CD4-positive, alpha-beta T cell treated with Interleukin-2 at 100 ng/mL for 4 hours (primary cell): ENCODE measurements at places on chromosomes 2 and 18.

- no peak for DNase-seq
Observed at GRCh38 chr18:62693659-62694058, 21.7 kb upstream of the PHLPP1 start.

GRCh38 chr18:40944576-40944975 is 1010.5 kb upstream of the PIK3C3 start:
- no peak for DNase-seq

DNA sequence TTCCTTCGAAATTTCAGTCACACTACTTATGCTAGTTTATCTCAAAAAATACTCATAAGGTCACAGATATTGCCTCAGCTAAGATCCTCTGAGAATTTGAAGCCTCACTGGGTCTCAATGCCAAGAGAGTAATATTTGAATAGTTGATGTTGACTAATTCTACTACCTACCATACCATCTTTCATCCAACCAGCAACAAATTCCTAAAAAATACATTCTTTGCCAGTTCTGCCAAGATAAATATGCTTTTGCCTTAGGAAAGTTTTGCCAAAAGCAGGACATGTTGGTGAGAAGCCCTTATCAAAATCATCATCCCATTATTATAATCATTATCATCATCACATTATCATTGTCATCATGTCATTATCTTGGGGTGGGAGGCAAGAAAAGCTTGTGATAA is 544.6 kb upstream of the ZEB2 start:
- DNase-seq = no peak

GRCh38 chr2:95310651-95311050 is 13.5 kb downstream of the KCNIP3 start:
- DNase-seq = no peak

DNA sequence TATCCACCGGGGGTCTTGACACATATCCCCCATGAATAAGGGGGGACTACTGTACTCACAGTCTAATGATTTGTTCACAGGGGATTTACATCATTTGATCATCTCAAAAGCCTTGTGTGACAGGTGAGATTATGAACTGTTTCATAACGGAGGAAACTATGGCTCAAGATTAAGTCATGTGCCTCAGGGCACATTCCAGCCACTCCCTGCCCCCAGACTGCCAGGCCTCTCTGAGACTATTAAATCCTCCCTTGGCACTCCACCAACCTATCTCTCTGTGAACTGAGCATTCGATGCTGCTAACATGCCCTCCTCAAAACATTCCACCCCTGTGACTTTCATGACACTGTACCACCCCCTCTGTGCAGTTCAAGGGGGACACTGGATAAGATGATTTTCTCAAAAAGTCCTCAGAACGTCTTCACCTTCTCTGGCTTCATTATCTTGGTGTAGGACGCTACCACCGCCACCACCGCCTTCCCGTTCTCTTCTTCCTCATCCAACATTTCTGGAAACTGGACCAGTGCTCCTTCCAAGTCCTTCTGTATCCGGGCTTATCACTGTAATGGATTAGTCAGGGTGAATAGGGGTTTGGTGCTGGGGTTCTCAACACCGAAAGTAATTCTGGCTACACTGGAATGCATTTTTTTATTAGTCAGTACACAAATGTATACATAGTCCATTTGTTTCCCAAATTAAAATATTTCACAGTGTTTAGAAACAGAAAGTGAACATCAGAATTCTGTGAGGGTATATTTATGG is 169.6 kb downstream of the KCNS3 start:
- no peak for DNase-seq

- no peak for DNase-seq
Observed at GRCh38 chr2:167017021-167017420, 128.7 kb downstream of the XIRP2 start.

GRCh38 chr2:120809151-120809550 is 73.5 kb downstream of the GLI2 start:
- DNase-seq = no peak

DNA sequence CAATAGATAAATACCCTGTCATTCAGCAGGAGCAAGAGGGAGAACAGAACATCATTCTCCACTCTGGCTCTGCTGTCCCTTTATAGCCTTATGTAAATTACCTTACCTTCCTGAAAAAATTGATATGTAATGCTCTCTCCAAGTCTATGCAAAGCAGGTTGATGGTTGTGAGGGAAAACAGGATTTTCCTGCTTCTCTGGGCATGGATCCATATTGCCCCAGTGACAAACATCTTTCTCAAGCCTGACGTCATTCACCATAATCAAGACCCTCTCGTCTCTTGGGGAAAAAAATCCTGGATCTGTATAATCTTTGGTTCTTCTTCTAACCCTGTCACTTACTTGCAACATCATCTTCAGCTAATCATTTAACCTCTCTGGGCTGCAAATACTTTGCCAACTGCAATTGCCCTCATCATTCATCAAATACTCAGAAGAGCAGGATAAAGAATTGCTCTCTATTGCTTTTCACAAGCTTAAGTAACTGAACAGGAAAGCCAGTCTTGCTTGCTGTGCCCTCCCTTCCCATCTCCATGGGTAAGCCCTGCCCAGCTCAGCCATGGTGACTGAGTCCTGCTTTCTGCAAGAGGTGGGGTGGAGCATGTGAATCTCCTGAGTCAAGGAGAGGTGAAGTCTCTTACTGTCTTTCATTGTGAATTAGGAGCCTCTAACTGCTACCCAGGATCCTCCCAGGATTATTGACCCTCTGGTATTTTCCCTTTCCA is 123.7 kb upstream of the KLF7 start:
- no peak for DNase-seq

GRCh38 chr2:105610576-105611332 is 134.0 kb upstream of the NCK2 start:
- no peak for DNase-seq

DNA sequence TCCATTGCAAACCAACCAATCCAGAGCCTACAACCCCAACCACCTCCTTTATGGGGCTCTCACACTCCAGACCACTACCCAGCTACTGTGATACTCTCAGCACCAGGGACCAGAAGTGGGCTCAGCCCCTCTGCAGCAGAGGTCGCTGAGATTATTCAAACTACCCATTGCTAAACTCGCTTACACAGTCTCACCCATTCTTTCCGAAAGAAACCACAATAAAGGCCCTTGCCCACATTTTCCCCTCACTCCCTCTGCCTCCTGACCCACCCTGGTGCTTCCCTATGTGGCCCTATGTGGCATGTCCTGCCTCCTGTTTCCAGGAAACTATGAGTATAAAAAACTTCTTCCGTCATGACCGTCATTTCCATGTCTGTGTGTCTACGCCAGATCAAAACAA is 10.7 kb downstream of the TEX51 start:
- no peak for DNase-seq

DNA sequence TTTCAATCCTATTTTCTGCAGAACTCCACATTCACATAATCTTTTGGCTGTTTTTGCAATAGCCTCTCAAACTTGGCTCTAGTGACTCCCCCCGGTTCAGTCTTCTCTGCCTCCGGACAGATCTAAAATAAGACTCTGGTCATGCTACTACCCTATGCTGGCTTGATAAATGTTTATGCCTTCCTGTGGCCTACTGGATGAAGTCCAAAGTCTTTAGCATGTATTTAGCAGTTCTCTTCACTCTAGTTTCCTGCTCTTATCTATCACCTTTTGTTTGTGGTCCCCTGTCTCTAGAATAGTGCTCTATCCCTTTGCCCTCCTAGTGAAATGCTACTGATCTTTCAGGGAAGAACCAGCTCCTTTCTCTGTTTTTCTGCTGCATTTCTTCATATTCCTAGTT is 14.4 kb downstream of the ADCYAP1 start:
- DNase-seq = no peak

GRCh38 chr2:236308855-236309668 is 44.9 kb upstream of the ASB18 start:
- no peak for DNase-seq

- DNase-seq = peak; percentile 49
Observed at GRCh38 chr2:240622531-240623235, 2.6 kb upstream of the GPR35 start.

DNA sequence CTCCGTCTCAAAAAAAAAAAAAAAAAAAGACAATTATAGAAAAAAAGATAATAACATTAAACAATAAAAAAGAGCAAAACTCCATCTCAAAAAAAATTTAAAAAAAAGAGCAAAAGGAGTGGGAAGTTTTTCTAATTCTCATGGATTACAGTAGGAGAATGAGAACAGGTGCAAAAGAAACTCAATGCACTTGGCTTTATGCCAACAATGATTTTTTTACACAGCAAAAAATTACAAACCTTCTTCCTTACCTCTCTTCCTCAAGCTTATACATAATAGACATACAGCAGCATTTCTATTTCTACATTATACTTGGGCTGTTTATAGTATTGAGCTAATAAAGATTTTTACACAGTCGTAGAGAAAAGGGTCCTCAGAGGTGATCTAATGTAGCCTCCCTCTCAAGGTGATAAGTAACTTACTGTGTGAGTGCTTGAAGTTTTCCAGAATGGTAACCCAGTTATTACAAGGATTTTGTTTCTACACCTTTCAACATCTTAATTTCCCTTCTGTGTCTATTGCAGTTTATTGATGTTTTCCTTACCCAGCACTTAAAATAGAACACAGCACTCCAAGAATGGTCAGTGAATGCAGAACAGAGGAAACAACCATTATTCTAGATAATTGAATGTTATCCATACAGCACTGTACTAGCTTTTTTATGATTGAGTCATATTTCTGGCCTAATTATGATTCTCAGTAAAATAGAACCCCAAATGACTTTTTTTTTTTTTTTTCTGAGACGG is 34.9 kb upstream of the RNF138 start:
- no peak for DNase-seq

GRCh38 chr2:109563288-109563687 is 50.5 kb downstream of the SEPTIN10 start:
- no peak for DNase-seq

- DNase-seq = no peak
Observed at GRCh38 chr2:55493220-55493619, 26.3 kb upstream of the CFAP36 start.

GRCh38 chr18:73636355-73636754 is 511.3 kb downstream of the FBXO15 start:
- no peak for DNase-seq

DNA sequence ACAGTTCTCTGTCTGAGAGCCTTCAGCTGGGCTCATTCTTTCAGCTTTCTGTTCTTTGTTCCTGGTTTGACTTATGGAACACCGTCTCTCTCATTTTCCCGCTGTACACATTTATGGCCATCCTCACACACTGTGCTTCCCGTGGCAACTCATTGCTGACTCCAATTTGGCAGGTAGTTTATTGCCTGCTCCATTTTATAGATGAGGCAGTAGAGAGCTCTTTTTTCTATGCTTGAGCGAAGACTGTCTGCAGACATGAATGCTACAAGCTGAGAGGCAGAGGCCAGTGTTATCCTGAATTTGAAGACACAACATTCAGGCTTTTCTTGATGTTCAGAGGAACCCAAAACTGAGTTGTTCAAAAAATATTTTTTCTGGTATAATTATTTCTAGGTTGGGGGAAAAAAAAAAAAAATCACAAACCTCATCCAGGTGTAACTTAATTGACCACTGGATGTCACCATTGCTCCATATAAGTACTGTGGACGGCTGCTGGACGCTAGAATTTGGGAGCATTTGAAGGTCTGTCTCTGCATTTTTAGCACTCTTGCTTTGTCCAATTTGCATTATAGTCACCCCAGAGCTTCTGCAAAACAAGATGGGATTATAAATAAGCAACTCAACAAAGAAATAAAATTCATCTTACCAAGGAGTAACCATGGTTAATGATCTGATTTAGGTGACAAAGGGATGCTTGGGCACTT is 83.5 kb downstream of the HRH4 start:
- no peak for DNase-seq

- no peak for DNase-seq
Observed at GRCh38 chr2:174172802-174173355, 75.5 kb downstream of the OLA1 start.

DNA sequence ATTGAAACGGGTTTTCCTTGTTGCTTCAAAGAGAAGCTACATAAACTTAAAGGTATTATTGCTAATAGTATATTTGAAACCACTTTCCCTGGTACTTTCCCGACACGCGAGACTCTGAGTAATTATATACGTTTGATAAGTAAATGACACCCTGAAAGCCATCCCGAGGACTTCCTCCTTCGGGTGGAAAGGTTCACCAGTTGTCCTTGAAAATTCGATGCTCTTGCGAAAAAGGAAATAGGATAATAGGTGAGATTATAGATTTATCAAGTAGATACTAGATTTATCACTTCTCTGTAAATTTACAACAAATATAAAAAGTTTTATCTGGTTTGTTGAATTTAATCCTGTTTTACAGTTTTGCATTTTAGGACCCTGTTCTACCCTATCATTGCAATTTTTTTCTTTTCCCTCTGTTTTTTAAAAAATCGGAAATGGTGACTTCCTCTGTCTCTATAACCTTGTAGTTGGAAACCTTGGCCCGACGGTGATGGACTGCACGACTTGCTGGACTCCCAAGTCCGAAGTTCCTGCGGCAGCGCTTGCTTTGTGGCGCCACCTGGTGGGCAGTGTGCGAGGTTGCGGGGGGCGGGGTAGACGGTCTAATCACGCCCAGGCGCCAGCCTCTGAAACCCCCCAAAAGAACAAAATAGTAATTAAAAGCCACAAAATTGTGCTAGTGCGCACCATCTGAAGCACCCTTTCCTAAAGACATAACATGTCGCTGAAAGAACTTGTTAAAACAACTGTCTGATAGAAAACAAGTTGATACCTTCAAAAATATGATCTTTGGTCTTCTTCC is 972 bp upstream of the DLX2 start:
- peak; percentile 71 for DNase-seq

- DNase-seq = peak; percentile 33
Observed at GRCh38 chr18:34977838-34978532, 63.2 kb upstream of the MAPRE2 start.

DNA sequence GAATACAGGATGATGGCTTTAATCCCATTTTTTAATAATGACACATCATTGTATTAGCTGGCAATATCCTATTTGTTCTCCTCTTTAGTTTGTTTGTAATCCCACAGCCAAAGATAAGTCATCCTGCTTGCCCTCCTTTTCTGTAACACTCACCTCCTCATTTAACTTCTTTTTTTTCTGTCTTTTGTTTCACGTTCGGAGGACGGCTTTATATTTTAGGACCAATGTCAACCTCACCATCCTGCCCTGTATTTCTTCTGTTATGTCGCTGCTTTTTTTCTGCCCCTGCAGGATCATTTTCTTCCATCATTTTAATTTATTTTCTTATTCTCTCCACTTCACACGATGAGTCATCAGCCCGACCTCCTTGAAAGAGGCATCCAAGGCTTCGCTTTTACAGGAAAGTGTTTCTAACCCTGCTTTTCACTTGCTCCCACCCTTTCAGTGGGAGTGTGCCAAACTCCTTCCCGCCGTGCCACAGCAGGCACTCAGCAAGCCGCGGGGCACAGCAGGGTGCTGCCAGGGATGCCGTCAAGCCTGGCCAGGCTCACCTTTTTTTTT is 11.4 kb downstream of the RAB31 start:
- DNase-seq = no peak

DNA sequence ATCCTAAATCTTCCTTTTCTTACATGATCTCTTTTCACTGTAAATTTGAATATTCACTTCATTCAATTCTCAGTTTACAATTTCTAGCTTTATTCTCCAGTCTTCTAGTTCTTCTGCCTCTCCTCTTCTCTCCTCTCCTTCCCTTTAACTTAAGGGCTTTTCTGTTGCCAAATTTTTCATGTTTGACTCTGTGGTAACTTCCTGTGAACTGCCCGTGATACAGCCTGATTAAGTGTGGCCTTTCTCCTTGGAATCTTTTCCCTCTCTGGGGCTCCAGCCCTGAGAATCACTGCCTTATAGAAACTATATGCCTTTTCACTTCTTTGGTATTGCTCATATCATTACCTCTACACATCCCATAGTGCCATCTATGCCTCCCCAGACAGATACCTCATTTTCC is 1923.8 kb upstream of the CELF4 start:
- DNase-seq = no peak

- DNase-seq = no peak
Observed at GRCh38 chr18:8424917-8425725, 184.1 kb upstream of the RAB12 start.

- DNase-seq = no peak
Observed at GRCh38 chr2:133063775-133064174, 393.8 kb upstream of the LYPD1 start.
